ENCODE measurements at places on chromosomes 1 and 21.

DNA sequence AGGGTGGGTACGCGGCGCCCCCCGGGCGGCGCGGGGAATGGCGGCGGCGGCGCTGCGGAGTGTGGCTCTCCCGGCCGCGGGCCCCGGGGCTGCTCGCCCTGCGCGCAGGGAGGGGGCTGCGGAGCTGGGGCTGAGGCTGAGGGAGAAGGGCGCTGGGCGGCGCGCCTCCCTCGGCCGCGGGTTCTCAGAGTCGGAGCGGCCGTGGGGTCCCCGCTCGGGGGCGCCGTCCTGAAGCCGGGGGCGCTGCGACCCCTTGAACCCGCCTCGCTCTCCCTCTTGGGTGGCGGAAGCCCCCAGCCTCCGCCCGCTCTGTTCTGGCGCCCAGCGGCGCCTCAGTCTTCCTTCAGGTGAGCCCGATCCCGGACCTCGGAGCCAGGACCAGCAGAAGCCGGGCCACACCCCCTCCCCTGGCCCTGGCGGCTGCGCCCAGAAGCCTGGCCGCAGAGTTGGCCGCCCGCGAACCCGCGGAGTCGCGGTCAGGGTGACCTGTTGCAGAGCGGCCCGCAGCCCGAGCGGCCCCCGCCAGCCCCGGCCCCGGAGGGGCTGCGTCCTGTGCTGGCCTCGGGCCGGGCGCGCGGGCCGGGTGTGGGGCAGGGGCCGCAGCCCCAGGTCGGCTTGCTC lies 532 bp downstream of the RALGPS2 start:
- DNase-seq: peak; percentile 70

DNA sequence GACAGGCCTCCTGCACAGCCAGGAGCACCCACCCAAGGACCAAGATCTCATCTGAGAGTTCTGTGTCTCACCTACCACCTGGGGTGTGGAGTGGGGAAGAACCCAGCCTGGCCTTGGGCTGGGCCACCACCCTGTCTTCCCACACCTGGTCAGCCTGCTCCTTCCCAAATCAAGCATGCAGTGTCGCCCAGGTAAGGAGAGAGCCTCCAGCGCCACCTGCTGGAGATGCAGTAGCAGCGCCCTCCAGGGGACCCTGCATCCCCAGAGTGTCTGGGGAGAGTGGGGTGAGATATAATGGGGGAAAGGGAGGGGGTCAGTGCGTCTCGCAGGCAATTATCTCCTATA lies 32.3 kb downstream of the KIAA2013 start:
- peak; percentile 77 for DNase-seq

GRCh38 chr1:236421850-236422516 lies 27.9 kb downstream of the EDARADD start:
- DNase-seq: no peak

DNA sequence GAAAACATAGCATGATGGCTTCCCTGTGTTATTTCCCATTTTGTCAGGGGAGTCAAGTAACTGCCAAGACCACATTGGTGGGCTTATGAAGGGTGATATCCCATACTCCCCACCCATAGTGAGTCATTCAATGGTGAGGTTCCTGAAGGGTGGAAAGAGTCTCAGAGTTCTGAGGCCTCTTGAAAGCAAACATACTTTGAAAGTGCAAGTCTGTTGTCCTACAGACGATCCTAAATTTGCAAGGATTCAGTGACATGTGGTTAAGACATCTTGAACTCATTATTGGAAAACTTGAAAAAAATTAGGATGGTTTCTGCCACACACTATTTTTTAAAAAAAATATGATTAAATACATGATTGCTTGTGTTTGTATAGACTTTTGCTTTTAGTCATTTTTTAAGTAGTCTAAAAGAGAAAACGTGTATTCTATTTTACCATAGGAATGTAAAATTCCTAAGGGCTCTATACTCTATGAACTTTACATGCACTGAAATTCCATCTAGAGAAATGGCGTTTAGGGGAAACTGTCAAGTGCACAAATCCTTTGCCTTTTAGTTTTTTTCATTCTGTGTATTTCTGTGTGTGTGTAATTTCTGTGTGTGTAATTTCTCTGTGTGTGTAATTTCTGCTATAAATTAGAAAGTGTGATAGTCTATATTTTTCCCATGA lies 225.5 kb upstream of the ADAMTS5 start:
- no peak for DNase-seq

DNA sequence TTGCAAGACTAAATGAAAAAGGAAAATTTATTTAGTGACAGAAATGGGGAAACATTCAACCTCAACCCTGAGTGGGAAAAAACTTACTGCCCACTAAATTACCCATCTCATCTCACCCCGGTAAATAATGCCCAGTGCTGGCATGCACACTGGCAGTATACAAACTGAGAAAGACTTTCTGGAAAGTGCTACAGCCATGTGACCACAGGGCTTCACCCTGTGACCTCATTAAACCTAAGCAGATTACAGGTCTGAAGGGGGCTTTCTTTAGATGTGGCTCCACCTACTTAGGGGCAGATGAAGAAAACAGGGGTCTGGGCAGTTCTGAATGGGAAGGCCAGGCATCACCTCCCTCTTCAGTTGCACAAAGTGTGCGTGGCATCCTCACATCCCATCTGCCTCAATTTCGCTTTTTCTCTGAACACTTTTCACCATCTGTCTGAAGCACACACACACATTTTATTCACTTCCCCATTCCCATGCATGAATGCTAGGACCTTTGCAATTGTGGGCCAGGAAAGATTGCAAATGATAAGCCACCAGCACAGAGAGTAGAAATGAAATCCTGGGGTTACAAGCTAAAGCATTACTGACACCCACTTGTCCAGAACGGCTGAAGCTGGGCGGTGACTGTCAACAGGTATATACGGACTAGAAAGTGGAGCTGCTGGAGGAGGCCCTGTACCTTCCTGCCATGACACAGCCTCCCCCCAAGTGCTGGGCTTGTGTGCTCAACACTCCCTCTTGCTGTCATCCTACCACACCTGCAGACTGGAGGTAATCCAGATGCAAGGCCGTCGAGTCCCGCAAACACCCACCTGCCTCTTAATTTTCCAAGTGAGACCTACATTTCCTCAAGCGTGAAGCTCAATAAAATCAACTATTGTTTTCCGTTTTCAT lies 2.7 kb downstream of the NADK start:
- DNase-seq: peak; percentile 48

DNA sequence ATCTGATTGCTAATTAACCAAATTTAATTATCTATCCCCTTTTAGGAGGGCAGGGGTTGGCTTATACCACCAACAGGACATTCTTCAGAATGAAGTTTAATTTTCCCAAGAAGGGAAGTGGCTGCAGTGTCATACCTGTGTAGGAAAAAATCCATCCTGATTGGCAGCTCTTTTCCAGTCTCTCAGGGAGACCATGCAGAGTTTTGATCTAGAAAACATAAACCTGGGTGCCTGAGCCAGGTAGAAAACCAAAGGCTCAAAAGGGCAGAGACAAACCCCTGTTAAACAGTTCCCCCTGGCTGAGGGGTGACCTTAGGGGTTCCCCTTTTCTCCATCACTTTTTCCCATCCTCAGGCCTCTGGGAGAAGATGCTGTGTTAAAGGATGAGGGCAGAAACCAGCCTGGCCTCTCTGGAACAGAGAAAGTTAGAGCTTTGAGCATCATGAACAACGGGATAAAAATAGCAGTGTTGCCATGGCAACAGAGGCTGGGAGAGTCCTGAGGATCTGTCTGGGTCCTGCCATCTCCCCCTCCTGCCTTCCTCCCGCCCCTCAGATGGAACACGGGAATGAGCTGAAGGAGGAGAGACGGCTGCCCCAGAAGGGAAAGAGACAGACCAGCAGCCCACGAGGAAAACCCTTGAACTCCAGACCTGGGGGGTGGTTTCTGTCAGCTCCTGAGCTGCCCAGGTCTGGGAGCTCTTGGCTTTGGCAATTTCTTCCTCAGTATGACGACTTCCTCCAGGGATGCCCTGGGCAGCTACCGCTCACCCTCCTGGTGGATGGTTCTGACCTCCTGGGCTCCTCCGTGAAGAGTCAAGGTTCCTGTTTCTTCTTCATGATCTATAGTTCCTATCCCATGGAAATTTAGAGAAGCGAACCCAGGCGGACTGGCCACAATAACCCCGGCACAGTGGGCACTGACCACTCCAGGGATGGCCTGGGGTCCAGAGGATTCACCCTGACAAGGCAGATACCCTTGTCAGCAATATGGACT lies 14.0 kb upstream of the LEMD1 start:
- no peak for DNase-seq

- peak; percentile 57 for DNase-seq
Observed at GRCh38 chr1:175152006-175152652, 40.4 kb downstream of the KIAA0040 start.

- DNase-seq: no peak
Observed at GRCh38 chr1:63794354-63794753, 20.5 kb downstream of the ROR1 start.

- no peak for DNase-seq
Observed at GRCh38 chr1:94111879-94112278, 9.1 kb downstream of the ABCA4 start.

DNA sequence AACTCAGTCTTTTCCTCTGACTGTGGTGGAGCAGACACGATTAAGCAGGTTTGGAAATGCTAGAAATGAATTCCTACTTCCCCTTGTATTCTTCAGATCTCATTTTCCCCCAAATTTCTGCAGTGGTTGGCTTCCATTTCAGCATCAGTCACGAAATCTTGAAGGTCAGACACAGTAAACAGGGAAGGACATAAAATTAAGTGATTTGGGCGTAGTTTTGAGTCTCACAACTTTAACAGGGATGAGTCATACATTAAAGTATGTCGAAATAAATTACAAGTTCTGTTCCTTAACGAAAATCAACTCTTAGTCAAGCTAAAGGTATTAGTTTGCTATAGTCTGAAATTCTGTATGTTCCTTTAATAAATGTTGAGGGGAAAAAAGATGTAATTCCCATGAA lies 61.1 kb downstream of the HNRNPR start:
- no peak for DNase-seq

DNA sequence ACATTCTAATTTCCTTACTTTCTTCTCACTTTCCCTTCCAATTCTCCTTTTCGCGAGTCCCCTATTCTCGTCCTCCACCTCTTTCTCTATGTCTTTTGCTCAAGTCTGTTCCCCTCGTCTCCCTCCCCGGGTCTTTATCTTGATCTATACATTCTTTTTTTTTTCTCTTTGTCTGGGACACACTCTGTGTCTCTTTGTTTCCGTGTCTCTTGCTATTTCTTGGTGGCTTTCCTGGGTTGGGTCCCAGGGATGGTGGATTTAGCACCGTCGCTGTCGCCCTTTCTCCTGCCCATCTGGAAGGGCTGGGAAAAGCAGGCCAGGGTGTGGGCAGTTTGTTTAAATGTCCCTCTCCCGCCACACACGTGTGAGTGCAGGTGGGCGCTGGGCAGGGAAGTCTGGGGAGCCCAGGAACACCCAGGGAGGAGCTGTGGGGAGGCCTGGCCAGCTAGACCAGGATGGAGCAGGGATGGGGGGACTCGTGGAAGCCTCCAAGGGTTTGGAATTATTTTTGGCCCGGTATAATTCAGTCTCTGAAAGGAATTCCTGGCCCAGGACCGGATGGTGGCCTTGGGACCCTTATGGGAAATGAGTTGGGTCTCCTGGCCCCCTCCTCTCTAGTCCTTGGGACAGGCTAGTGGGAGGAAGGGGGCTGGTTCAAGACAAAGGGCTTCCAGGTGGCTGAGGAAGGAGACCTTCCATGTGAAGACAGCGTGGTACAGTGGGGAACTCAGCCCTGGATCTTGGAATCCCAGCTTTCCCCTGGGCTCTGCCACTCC lies 9.5 kb upstream of the ID3 start:
- DNase-seq: no peak

Data from lower lobe of right lung (tissue), 2 donors.